ENCODE measurements at places on chromosomes 11 and 22.

DNA sequence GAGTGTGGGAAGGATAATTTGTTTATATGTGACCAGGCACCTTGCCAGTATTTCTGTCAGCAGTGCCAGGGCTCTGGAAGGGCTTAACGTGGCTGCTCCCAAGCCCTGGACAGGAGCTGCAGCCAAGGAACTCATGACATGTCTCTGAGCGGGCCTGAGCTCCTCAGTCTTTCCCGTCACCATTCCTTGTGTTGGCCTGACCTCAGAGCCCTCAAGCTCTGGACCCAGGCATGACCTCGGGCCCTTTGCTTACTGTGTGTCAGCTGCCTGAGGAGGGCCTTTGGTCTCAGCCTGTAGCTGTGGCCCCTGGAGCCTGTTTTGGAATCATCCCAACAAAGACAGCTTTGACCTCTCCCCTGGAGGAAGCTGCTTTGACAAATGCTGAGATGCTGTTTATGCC is 264.1 kb upstream of the PLET1 start:
- DNase-seq, result no peak

DNA sequence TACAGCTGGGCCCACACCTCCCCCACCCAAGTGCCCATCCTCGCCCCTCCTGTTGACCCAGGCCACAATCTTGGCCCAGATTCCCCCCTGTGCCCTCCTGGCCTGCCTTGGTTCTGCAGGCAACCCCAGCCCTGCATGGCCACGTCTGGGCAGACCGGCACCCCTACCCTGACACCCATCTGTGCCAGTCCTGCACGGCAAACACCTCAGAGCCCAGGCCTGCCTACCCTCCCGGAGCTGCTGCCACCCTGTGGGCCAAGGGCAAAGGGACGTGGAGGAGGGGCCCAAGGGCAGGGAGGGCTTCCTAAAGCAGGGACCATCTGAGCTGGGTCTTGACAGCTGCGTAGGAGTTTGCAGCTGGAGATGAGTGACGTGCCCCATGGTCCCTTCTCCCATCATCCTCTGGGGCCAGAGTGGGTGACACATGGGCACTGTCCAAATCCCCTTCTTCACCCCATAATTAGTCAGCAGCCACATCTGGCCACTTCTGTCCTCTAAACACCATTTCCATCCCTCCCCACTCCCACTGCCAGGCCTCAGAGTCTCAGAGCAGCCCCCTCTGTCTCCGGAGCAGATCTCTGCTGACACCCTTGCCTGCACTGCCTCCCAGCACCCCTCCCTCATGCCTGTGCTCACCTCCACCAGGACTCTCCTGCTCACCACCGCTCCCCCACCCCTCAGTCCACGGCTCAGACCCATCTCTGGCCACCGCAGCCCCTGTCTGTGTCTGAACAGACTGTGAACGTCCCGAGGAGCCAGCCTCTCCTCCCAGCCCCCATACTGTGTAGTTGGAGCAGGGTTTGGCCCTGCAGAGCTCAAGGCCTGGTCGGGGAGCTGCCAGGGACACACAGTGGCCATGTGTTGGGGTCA is 35.6 kb upstream of the PPARA start:
- DNase-seq, result no peak

DNA sequence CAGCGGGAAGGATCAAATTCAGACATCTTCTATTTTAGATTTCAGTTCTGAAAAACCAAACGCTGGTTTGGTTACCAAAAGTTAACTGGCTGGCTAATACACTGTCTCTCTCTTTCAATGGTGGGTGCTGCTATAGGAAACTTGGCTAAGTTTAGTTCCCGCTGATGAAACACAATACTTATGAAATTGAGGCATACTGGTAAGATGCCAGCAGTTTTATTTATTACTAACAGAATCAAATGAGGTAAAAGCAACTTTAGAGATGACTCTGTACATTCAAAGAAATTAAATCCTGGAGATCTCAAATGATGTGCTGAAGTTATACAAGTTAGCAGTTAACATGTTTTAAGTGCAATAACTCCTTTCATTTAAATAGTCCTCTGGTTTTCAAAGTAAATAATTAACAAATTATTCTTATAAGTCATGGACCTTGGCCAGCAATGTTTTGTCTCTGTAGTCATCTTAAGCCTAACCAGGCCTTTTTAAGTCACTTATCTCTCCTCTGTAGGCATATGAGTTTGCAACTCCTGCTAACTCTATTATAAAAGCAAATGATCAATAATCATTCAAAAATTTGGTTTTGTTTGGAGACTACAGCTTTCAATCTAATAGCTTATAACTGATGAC is 54.8 kb downstream of the PAK1 start:
- DNase-seq, result no peak

GRCh38 chr22:49873228-49873940 is 19.7 kb downstream of the ZBED4 start:
- no peak for DNase-seq

- DNase-seq, result peak; percentile 63
Measured at GRCh38 chr22:25081409-25081824, 118.2 kb upstream of the CRYBB3 start.

DNA sequence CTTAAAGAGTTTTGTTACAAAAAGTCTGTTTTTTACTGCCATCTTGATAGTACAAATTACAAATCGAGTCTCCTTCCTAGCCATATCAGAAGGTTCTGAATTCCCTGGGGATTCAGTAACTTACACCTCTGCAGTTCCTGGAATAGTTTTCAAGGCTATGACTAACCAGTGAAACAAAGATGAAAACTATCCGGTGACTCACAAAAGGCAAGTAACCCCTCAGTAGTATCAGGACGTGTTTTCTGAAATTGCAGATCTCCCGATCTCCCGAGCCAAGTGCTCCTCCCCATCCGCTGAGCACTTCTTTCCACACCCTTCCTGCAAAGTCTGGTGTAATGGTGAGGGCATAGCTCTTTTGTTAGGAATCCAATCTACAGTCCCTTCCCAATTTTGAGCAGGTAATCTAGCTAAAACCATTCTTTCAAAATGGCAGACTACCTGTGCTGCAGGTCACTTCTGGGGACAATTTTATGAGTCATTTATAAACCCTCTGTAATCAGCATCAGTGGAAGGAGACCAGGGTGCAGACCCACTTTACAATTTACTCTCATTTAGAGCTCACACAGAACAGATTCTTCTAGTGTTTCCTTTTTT is 7.7 kb downstream of the E2F8 start:
- DNase-seq, result no peak

GRCh38 chr22:27460591-27461347 is 340.8 kb downstream of the MN1 start:
- DNase-seq, result no peak

- DNase-seq, result no peak
Measured at GRCh38 chr11:128509621-128510389, 77.6 kb downstream of the ETS1 start.

DNA sequence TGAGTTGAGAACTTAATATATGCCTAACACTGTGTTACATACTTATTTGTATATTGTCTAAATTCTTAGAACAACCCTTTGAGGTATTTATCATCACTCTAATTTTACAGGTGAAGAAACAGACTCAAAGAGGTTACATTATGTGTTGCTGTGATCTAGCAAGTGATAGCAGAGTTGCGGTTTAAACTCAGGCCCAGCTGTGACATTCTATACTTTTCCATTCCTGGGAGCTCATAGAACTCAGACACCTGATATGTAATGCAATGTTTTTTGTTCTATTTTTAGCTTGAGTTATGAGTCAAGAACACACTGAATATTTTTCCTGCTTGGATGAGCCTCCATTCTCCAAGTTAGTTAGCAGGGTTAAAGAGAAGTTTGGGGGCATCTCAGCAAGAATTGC is 449.7 kb upstream of the DDI1 start:
- DNase-seq, result no peak

Data from GM12865 (cell line).